ENCODE measurements at places on chromosomes 16 and 17. TPM values are rescaled to one million over a fixed set of nuclear protein-coding genes. Genes with fewer than 3 reads are reported as not detected.

The HBA1 gene
- total RNA-seq: not detected

The KRT12 gene
- total RNA-seq: not detected

The TPSB2 gene
- not detected for total RNA-seq

The ZSCAN10 gene
- total RNA-seq: not detected

The CRISPLD2 gene
- 0.23 TPM for total RNA-seq

The MAF gene
- total RNA-seq: 279 TPM

The MVP gene
- total RNA-seq: 167 TPM

The WIPI1 gene
- 60.0 TPM for total RNA-seq

The TBC1D28 gene
- not detected for total RNA-seq
